ENCODE measurements at places on chromosomes 13 and 19.

DNA sequence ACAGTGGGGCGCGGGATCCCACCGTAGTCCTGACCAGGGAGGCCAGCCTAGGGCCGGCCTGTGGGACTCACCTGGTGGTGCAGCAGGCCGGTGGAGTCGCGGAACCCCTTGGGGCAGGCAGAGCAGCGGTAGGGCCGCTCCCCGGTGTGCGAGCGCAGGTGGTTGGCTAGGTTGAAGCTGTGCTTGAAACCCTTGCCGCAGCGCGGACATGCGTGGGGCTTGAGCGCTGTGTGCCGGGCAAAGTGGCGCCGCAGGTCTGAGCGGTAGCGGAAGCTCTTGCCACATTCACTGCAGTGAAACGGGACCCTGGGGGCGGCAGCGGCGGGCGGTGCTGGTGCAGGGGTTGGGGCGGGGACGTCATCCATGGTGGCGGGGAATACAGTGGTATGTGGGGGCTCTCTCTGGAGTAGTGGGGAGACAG, 1.8 kb downstream of the FIZ1 start:
- no peak for DNase-seq

GRCh38 chr19:18452386-18452785, 14.5 kb upstream of the ISYNA1 start:
- DNase-seq: no peak

DNA sequence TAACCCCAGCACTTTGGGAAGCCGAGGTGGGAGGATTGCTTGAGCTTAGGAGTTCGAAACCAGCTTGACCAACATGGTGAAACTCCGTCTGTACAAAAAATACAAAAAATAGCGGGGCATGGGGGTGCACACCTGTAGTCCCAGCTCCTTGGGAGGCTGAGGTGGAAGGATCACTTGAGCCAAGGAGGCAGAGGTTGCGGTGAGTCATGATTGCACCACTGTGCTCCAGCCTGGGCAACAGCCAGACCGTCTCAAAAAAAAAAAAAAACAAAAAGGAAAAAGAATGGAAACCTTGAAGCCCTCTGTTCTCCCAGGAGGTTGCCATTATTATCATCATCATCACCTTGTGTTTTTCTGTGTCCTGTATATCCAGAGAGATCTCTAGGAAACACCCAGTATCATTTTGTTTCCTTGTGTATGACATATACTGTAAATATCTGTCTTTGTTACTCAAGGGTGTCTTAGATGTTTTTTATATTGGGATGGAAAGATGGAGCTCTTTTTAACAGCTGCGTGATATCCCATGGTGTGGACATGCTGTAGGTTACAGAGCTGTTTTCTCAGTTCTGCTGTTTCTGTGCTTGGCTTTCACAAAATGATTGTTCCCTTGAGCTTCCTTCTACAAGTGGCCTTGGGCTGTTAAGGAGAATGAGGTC, 11.8 kb downstream of the CHAF1A start:
- no peak for DNase-seq

DNA sequence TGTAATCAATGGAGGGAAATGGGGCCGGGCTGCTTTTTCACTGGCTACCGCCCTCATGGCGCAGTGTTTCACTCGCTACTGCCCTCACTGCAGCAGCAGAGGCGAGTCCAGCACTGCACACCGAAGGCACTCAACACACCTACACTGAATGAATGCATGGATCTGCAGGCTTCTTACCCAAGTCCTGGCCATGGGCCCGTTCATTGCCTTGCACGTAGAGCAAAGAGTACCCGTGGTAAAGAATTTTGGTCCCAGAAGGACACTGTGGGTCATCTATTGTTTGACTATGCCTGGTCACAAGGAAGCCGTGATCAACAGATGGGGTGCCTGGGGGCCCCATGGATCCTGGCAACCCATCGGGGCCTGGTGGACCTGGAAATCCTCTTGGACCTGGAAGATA, 144.9 kb downstream of the COL4A1 start:
- DNase-seq: no peak

- DNase-seq: no peak
Measured at GRCh38 chr13:34816908-34817665, 125.0 kb upstream of the NBEA start.

- DNase-seq: no peak
Measured at GRCh38 chr19:16207490-16208025, 9.8 kb downstream of the AP1M1 start.

- peak; percentile 33 for DNase-seq
Measured at GRCh38 chr19:2455851-2456570, 748 bp downstream of the LMNB2 start.

GRCh38 chr13:51687947-51688714, 103.9 kb downstream of the WDFY2 start:
- DNase-seq: no peak

DNA sequence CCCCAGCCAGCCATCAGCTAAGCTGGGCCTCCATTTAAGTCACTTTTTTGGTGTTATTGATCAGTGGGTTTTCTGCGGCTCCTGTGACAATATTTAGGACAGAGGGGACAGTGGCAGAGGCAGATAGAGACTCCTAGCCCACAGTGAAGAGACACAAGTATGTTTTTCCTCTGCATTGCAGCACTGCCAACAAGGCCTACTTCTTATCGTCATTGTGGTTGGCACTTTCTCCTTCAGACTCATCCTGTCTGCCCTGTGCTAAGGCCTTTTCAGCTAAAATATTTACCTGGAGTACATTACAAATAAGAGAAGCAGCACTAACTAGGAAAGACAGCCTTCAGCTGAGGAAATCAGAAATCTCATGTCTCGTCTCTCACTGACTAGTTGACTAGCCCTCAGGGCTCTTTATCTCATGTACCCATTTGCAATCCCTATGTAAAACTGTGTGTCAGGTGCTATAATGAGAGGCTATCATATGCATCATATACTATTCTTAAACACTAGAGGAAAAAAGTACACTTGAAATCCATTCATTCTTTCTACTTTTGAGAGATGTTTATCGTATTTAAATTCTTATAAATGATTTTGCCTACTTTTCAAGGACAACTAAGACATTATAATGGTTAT, 62.2 kb downstream of the ZAR1L start:
- no peak for DNase-seq

DNA sequence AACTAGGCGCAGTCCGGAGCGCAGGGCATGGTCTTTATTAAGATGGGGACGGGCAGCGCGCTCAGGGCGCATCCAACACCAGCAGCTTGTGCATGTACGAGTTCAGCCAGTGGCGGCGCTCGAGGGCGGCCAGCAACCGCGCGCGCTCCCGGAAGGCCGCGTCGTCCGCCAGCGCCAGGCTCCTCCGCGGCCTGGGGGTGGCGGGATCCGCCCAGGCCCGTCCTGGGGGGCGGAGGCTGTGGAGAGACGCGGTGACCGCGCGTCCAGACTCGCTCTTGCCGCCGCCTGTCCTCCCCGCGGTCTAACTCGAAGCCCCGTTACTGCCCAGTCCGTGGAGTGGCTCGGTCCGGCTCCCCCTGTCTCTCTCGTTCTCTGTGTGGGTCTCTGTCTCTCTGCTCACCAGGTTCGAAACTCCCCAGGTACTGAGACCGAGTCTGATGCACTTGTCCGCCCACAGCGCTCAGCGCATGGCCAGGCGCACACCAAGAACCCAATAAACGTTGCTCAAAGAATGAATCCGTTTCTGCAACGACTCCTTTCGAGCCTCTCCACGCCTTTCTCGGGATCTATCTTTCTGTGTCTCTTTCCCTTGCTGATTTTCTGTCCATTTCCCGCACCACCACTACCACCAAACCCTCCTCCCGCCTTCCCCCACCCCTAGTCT, 702 bp downstream of the PTH2 start:
- DNase-seq: no peak

- no peak for DNase-seq
Measured at GRCh38 chr13:23450340-23451046, 17.0 kb upstream of the SACS start.

DNA sequence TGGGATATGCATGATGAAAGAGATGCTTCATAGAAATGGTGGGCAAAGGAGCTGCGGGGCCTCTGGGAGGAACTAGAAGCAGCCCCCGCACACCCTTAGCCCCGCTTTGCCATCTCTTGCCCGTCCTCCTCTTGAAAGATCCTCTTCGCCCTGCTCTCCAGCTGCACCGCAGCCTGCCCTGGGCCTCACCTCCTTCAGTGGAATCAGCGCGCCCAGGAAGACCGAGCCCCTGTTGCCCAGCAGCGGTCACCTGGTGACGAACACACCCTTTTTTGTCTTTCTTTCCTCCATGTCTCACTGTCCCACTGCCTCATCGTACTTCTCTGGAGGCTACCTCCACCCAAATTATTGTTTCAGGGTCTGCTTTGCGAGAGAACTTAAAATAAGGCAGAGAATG, 807.6 kb downstream of the UQCRFS1 start:
- DNase-seq: no peak

- no peak for DNase-seq
Measured at GRCh38 chr19:16266586-16266942, 58.1 kb upstream of the KLF2 start.

GRCh38 chr19:8505680-8506401, 3.4 kb upstream of the PRAM1 start:
- no peak for DNase-seq
